ENCODE measurements at places on chromosomes 7 and 10.
A peak's percentile ranks its signal among the peaks of the same experiment; 100 is the strongest.

GRCh38 chr7:32673275-32673983, 178.1 kb downstream of the AVL9 start:
- DNase-seq = no peak

DNA sequence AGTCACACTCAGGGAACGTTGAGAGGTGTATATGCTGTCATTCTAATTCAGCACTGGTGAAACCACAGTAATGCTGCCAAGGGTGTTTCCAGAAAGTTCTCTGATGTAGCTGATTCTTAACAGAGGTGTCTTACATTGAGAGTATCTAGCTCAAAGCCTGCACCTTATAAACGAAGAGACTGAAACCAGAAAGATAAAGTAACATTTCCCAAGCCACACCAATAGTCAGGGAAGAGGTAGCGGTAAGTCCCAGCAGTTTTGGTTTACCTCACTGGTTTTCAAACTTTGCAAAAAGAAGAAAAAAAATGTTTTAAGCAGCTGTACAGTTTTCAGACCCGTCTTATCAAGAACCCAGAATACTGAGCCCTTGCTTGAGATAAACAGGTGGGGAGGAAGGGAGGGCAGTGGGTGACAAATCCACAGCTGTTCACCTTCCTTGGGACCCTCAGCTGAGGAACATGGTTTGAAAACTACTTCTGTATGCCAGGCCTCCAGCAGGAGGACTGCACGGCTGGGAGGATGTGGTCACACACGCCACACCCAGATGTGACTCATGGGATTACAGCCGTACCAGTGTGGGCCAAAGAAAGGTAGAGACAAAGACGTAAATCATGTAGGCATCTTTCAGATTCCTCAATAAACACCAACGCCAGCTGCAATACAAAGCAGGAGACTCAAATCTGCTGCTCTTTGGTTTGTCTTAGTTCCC, 63.9 kb upstream of the GSDME start:
- DNase-seq = peak; percentile 98

GRCh38 chr10:16968416-16969041, 151.3 kb upstream of the RSU1 start:
- peak; percentile 92 for DNase-seq

- DNase-seq = peak; percentile 83
Observed at GRCh38 chr10:61923210-61923949, 21.9 kb downstream of the ARID5B start.

DNA sequence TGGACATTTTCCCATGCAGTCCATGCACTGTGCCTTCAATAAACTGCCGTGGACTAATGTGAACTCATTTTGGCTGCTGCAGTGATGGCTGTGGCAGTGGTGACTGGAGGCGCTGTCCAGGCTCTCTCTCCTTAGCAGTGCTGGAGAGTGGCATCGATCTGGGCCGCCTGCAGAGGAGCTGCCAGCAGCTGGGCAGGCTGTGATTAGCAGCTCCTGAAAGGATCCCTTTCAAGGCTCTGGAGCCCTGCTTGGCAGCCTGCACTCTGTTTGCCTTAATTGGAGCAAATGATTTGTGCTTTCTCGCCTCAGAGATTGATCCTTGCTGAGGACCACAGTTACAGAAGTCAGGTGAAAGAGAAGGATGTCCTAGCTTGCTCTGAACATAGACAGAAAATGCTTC, 130.1 kb upstream of the VWC2 start:
- no peak for DNase-seq

DNA sequence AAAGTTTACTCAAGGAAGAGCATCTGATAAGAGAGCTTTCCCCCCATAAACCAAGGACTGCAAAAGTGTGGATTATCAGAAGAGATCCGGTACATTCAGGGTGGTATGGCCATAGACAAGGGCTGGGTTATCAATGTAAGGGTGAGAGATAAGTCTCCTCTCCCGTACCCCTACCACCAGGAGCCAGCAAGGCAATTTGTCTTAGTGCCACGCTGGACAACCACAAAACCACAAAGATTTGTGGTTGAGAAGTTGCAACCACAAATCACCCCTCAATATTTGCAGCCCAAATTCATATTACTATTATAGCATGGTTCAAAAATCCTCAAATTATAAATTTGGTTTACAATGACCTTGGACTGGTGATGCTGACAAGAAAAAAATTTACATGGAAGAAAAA, 2.3 kb upstream of the ZSCAN25 start:
- DNase-seq = no peak

DNA sequence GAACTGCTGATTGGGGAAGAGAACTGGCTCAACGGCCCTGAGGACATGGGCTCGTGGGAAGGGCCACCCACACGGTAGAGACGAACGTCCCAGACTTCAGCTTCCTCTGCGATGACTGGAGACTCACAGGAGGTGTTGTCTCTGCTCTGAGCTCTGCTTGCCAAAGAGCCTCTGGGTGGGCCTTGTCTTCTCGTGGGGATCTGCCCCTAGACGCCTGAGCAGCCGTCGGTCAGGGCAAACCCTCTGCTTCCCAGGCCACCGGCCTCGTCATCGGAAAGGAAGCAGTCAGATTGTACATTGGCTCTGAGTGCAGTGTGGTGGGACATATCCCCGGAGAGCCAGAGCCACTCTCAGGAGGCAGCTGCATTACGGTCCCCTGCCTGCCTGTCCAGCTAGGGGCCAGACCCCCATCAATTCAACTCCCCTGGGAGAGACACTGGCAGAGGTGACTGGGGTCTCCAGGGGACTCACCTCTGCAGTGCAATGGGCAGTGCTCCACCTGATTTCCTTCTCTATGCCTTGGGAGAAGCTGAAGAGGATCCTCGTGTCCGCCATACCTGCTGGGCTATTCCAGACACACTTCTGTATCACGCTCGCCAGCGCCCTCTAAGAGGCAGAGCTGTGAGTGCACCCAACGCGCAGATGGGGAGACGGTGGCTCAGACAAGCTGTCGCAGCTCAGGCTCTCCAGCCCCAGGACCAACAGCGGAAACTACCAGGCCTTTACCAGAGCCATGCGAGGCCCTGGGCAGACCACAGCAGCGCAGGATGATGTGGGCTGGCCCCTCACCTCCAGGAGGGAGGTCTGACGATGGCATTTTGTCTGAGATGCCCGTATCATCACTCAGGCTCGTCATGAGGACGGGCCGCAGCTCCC, 227.4 kb downstream of the TCERG1L start:
- DNase-seq = no peak

GRCh38 chr10:93220296-93221170, 146.8 kb downstream of the CYP26A1 start:
- DNase-seq = no peak

- DNase-seq = peak; percentile 89
Observed at GRCh38 chr7:117645481-117646165, 165.8 kb downstream of the CFTR start.

GRCh38 chr10:79322616-79323543, 24.4 kb upstream of the PPIF start:
- peak; percentile 87 for DNase-seq

- no peak for DNase-seq
Observed at GRCh38 chr10:69181433-69181832, 1.4 kb downstream of the SUPV3L1 start.

GRCh38 chr10:58932126-58932525, 244.3 kb upstream of the PHYHIPL start:
- peak; percentile 97 for DNase-seq

DNA sequence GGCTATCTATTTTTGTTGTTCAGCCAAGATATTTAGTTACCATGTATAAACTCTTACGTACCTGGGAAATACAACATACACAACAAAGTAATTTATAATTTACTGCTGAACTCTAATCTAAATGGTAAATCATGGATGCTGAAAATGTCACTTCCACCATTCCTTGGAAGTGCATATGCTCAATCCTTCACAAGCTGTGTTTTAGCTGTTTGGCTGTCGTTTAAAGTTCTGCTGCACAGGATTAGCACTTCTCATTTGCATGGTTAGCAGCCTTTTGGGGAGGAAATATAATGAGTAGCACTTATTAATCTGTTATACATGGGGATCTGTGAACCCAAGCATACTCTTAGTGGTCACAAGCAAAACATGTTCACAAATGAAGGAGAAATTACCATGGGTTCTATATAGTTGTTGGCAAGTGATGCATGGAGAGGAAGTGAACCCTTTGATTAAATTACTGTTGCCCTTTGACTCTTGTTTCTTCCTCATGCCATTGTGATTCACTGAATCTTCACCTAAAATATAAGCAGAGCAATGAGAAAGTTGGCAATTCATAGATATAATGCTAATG, 18.5 kb downstream of the PIK3CG start:
- no peak for DNase-seq

- DNase-seq = no peak
Observed at GRCh38 chr10:133104963-133105640, 17.4 kb downstream of the ADGRA1 start.

DNA sequence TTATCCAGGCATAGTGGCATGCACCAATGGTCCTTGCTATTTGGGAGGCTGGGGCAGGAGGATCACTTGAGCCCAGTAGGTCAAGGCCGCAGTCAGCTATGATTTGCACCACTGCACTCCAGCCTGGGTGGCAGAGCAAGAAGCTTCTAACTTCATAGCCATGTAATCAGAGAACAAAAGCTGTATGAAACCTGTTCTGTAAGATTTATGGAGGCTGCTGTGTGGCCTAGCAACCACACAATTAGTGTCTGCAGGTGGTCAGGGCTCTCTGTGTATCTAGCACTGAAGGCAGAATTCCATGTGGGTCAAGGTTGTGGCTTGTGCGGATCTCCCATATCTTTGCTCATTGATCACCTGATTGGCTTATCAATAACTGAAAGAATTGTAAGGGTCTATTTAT, 221.5 kb upstream of the FOXK1 start:
- no peak for DNase-seq

GRCh38 chr7:148727501-148728278, 29.0 kb downstream of the CUL1 start:
- DNase-seq = no peak

GRCh38 chr10:87752566-87752965, 65.5 kb downstream of the ATAD1 start:
- DNase-seq = peak; percentile 72

GRCh38 chr7:38057829-38058228, 120.2 kb upstream of the STARD3NL start:
- no peak for DNase-seq

- DNase-seq = peak; percentile 43
Observed at GRCh38 chr7:108402865-108403264, 53.4 kb downstream of the NRCAM start.

DNA sequence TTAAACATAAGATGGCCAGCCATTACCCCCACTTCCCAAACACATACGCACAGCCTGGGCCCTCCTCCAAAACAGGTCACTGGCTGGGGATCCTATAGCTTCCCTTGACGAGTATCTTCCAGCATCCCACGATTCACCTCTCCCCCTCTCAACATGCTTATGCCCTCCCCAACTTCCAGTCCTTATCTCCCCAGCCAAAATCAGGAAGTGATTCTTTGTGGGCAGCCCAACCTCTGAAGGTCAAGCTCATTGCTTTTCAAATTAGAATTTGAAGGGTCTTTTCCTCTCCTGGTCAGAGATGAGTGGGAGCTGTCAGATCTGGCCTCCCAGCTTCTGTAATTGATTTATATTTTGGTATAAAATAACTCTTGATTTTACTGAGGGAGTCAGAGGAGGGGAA, 133.6 kb downstream of the ATXN7L1 start:
- no peak for DNase-seq

DNA sequence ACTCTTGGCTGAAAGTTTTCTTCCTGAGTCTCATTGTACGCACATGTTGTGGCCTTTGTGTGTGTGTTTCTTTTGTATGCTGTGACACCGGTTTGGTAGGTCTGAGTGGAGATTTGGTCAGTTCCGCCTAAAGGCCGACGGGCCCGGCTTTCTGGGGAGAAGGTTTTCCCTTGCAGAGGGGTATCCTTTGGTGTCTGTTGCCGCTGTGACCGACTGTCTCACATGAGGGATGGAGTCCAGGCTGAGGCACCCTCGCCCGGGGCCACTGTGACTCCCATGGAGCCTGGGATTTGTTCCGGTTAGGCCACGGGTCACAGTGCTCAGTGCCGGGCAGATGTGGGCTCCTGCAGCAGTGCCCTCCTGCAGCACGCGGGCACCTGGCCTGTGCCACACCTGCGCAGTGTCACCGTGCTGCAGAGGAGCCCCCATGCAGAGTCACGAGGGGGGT, 19.4 kb downstream of the INPP5A start:
- no peak for DNase-seq

- DNase-seq = no peak
Observed at GRCh38 chr7:2005786-2006185, 227.0 kb downstream of the MAD1L1 start.

DNA sequence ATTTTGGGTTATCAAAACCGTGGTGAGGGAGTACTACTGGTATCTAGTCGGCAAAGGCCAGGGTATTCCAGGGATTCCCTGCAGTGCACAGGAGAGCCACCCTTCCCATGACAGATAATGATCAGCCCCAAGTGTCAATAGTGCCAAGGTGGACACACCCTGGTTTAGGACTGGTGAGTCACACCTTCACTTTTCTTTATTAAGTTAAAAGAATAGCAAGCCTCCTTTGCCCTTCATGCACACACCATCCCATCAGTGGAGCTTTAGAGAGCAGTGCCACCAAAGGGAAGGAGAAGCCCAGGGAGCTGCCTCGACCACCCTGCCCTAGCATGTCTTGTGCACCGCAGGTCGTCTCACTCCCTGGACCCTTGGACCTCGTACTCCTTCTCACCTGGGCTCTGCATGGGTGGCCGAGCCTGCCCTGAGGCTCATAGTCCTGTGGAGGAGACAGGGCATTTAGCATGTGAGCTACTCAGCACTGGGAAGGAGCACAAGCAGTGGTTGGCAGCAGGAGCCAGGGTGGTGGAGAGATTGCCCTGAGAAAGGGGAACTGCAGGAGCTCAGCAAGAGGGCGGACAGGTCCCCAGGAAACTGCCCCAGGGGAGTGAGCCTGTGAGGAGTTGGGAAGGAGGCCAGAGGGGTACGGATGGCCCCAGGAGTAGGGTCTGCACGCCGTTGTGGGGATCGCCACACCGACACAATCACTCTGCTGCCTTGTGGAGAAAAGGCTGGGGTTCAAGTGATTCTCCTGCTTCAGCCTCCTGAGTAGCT, 17.4 kb downstream of the UBE2D4 start:
- no peak for DNase-seq

DNA sequence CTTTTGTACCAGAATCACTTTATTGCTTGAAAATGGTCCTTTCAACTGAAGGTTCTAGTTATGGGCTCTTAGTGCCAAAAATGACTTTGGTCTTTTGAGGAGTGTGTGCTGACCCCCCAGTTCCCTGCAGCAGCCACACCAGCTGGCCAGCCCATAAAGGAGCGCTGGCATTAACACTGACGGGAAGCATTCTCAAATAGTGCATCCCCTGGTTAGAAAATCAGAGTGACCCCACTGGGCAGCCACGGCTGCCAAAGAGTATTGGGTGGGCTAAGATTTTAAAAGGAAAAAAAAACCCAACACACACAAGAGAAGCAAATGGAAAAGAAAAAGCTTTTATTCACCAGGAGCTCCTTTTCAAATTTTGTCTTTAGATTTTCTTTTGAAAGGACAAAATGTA, 199.8 kb downstream of the CELF2 start:
- DNase-seq = no peak

DNA sequence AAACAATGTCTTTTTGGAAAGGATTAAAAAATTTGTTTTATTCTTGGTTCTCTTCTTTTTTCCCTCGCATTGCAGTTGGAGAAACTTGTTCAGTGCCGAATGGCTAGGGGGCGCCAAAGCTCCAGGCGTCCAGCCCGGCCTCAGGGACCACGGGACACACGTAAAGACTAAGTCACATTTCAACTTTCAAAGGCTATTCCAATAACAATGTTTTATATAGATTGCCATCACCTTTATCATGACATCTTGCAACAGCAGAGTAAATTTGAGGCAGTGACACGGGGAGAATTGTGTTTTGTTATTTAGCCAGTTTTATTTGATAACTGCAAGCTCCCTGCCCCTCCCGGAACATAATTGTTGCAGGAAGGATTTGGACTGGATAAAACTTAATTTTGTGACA, 2.2 kb upstream of the IGFBP3 start:
- DNase-seq = peak; percentile 46

- no peak for DNase-seq
Observed at GRCh38 chr7:66790196-66790595, 49.7 kb downstream of the RABGEF1 start.
